Erythroblast (primary cell): ENCODE measurements at places on chromosomes 2 and 18.

DNA sequence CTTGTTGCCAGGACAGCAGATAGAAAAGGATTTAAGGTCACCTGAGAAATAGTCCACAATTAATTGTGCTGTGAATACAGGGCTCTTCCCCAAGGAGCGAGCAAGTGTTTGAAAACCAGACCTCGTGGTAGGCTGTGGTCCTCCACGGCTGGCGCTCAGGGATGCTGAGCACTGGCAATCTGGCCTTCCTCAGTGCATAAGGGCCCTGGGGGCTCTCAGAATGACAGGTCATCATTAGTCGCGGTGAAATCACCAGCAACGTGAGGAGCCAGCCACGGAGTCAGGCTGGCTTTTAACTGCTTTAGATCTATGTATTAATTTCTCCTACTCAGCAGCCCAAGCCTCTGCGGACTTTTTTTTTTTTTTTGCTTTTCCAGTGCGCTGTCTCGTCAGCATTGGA lies 148.5 kb downstream of the FHOD3 start:
- no peak for DNase-seq

DNA sequence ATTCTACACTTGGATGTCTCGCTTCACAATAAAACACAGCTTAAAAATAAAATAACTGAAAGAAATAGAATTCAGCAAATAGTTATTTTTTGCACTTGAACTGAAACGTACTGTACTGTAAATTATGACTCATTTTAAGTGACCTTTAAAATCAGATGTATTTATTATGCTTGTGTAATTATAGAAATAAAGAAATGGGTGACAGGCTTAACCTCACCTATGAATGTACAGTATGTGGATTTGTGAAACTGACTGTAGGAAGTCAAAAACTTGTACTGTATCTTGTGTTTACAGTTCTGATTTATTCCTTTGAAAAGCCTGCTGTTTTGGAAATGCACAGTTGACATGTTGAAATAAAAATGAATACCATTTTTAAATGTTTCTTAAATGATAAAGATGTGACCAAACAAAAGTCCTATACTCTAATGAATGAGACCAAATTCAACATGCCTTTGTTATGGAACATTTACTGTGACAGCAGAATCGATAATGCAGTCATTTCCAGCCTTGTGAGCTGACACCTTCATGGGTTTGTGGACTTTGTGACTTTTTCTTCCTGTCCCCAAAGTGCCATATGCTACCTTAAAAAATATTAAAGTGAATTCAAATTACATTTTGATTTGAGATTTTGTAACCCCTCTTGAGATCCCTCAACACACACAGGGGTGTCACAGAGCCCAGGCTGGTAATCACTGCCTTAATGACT lies 32.7 kb downstream of the NEMP2 start:
- no peak for DNase-seq

DNA sequence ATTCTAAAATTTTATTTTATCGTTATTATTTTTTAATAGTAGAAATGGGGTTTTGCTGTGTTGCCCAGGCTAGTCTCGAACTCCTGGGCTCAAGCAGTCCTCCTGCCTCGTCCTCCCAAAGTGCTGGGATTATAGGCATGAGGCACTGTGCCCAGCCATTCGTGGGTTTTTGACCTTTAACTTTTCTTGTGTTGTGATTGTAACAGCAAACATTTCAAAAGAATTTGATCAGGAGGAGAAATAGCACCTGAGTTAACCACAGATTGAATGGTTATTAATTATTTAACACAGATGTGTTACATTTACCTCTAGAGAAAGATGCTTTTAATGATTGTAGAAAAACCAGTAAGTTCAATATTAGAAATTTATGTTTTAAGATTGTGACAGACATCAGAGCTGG lies 132.0 kb downstream of the HAUS1 start:
- DNase-seq: no peak

GRCh38 chr2:41923156-41923786 lies 124.5 kb upstream of the PKDCC start:
- DNase-seq: no peak

GRCh38 chr18:28715206-28715605 lies 538.3 kb upstream of the CDH2 start:
- DNase-seq: no peak

DNA sequence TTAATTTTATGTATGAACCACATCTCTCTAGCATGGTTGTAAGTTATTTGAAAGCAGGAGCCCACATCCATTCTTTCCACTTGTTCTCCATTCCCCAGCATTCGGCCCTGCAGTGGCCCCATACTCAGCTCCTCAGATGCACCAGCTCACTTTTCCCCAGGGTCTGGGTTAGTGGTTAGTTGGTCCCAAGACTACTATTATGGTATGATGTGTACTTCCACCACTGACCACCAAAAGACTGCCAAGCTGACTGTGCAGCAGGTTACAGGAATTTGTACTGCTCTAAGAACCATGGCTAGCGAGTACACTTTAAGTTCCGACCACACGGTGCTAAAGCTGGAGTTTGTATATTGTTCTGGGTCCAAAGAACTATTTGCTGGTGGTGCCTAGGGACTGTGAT lies 413.6 kb upstream of the TCF4 start:
- DNase-seq: no peak

GRCh38 chr2:230891509-230891908 lies 26.8 kb downstream of the ITM2C start:
- no peak for DNase-seq

DNA sequence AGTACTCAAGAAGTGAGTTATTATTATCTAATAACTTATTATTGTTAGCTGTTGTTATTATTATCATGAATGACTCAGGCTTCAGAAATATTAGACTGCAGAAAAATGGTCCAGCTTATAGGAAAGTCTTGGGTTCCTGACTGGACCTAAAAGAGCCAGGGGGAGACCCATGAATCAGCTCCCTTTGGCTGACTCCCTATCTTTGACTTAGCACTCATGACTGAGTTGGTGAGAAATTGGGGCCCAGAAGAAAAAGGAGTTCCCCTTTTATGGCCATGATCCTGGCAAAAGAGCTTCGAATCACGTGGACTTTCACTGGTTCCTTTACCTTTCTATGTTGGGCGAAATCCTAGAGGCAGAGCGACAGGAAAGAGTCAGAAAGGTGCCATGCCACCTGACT lies 145.8 kb downstream of the MYO3B start:
- no peak for DNase-seq

- DNase-seq: no peak
Observed at GRCh38 chr18:40431071-40431985, 1523.7 kb upstream of the PIK3C3 start.

DNA sequence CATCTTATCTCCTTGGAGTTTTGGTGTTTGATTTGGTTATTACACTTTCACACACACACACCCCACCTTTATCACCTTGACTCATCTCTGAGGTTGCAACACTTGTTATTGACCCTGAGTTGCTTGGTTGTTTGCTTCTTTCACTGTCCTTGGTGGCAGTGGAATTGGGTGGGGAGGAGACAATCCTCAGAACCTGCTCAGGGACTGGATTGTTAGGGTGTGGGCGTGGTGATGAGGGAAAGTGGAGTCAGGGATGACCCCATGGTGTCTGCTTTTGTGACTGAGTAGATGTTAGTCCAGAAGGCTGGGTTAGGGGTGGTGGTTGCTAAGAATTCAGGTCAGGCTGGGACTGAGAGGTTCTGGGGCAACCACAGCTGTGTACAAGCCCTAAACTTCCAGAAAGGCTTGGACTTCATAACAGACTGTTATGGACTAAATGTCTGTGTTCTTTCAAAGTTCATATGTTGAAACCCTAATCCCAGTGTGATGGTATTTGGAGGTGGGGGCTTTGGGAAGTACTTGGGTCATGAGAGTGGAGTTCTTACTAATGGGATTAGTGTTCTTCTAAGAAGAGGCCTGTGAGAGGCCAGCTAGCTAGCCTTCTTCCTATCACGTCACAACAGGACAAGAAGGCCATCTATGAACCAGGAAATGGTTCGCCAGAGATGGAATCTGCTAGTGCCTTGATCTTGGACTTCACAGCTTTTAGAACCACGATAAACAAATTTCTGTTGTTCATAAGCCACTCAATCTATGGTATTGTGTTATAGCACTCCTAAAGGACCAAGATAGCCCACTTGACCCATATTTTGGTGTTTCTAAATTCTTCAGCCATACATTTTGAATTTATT lies 3.4 kb upstream of the DIS3L2 start:
- no peak for DNase-seq

GRCh38 chr18:12922266-12922665 lies 25.5 kb upstream of the SEH1L start:
- no peak for DNase-seq

- DNase-seq: no peak
Observed at GRCh38 chr2:238065071-238065846, 4.5 kb downstream of the SCLY start.

GRCh38 chr2:168723275-168723899 lies 79.0 kb upstream of the NOSTRIN start:
- no peak for DNase-seq

GRCh38 chr2:15968280-15969178 lies 28.2 kb downstream of the MYCN start:
- DNase-seq: no peak

DNA sequence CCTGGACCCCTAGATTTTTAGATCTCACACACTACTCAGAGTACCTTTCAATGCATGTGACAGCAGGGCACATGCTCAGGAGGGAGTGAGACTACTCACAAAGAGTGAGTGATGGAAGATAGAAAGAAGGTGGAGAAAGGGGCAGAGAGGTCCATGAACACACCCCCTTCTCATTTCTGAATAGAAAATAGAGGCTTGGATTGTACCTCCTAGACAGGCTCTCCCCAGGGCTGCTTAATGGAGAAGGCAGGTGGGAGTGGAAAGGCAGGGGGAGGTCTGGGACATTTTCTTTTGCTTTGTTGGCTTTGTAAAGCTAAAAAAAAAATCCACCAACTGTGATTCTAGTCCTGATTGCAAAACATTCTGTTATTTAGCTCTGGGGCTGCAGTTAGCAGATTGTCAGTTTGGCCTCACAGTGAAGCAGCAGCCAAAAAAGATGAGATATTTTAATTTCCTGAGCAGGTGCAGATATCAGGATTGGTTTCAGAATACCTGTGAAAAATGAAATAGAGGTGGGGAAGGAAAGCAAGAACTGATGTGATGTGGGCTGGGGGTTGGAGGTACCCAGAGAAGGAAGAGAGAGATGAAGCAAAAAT lies 119.3 kb upstream of the GYPC start:
- DNase-seq: no peak

DNA sequence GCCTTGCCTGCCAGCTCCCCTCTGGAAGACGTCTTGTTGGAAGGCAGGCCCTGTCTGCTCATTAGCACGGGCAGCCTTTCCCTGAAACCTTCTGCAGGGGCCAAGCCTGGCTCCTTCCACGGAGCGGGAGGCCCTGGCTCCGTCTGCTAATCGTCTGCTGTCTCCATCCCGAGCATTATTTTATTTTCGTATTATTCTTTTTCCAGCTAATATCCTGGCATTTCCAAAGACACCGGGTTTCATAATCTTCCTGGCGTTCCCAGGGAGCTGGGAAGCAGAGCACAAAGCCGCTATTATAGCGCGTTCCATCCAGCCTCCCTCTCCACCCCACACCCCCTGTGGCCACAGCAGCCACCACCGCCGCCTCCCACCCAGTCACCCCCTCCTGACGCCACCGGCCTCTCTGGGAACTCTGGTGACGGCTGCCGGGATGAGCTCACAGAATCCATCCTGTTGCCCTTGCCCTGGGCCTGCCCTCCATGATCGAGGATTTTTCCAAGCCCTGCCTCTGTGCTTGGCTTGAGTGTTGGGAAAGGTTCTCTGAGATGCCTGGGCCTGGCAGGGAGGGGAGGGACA lies 125.5 kb downstream of the DYSF start:
- DNase-seq: no peak

DNA sequence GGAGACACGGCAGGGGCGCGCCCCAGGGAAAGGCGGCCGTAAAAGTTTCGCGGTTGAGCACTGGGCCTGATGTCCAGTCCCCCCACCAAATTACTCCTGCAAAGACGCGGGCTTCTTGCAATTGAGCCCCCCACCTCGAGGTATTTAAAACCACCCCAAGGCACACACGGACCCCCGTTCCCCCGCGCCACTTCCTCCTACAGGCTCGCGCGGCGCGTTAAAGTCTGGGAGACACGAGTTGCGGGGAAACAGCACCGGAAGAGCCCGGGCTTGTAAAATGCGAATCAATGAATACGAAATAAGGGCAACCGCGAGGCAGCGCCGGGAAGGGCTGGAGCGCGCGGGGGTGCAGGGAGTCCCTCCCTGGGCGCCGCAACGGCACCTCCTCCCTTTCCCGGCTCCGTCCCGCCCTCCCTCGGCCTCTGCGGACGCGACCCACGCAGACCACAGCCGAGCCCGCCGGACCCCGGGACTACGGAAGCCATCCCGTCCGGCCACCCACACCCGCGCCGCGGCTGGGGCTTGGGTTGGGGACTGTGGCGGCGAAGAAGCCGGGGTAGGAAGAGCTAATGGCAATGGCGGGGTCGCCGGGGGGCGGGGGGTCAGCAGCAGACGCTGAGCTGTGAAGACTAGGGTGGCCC lies 918 bp upstream of the NETO1 start:
- DNase-seq: no peak

DNA sequence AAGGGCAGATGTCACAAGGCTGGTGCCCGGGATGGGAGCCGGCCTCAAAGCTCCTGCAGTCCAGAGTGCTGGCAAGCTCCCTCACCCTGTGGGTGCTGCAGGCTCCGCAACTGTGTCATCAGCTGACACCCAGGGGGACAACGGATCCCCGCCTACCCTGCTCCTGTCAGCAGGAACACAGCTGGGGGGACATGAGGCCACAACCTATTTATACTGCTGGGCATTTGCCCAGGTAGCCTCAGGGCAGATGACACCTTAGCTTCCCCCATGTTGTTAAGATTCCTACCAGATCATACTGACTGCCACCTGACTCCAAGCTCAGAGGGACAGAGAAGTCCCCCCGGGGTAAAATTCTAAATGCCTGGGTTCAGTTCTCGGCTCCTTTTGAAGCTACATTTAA lies 1.2 kb downstream of the ANKRD23 start:
- no peak for DNase-seq

- DNase-seq: no peak
Observed at GRCh38 chr2:133936601-133937000, 317.3 kb upstream of the MGAT5 start.

- DNase-seq: no peak
Observed at GRCh38 chr2:106638580-106638979, 151.4 kb downstream of the CD8B2 start.

GRCh38 chr2:19176977-19177376 lies 181.4 kb downstream of the OSR1 start:
- DNase-seq: no peak

- DNase-seq: no peak
Observed at GRCh38 chr18:62438402-62438801, 84.4 kb upstream of the ZCCHC2 start.

- DNase-seq: no peak
Observed at GRCh38 chr2:21836719-21837118, 713.0 kb downstream of the TDRD15 start.

DNA sequence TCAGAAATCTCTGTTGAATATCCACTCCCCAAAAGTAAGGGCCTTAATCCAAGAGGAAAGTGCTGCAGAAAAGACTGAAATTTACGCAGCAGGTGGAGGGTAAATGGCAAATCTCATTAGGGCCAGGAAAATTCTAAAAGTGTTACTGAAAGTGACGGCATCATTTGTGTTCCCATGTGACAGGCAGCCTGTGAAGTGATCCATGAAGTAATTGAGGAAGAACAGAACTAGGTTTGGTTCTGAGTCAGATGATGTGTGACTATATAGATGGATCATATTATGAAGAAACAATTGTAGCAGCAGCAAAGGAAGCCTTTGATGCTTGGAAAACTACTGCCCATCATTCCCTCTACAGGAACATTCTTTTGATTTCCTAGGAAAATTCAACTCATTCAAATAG lies 401.2 kb downstream of the TGIF1 start:
- DNase-seq: no peak

GRCh38 chr2:169275696-169276444 lies 86.5 kb downstream of the LRP2 start:
- DNase-seq: peak; percentile 6

- DNase-seq: no peak
Observed at GRCh38 chr2:8524823-8525222, 157.0 kb upstream of the ID2 start.
